ENCODE measurements at places on chromosomes 5 and 9.

GRCh38 chr9:35482071-35482470 is 7.8 kb upstream of the RUSC2 start:
- DNase-seq = no peak

- DNase-seq = no peak
Measured at GRCh38 chr9:112349008-112349333, 15.6 kb upstream of the PTBP3 start.

GRCh38 chr5:448766-449090 is 5.8 kb downstream of the EXOC3 start:
- no peak for DNase-seq

GRCh38 chr5:33891788-33892619 is at the start of gene ADAMTS12:
Gene ADAMTS12 (minus strand): TSS chr5:33891990. CDS start chr5:33891856, 134 bp downstream.
- no peak for DNase-seq

DNA sequence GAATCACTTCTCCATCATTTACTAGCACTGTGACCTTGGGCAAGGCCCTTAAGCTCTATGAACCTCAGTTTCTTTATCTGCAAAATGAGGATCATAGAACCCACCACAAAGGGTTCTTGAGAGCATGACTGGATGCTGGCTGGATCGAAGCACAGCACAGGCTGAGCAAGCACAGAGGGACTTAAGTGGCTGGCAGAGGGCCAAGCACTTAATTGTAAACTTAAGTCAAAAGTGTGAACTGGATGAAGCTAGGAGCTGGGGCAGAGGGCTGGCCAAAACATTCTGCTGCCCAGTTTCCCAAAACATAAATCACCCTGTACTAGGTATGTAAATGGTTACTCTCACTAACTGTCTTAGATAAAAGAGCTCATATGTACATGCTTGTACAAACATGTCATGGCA is 112.3 kb upstream of the WWC1 start:
- DNase-seq = no peak

DNA sequence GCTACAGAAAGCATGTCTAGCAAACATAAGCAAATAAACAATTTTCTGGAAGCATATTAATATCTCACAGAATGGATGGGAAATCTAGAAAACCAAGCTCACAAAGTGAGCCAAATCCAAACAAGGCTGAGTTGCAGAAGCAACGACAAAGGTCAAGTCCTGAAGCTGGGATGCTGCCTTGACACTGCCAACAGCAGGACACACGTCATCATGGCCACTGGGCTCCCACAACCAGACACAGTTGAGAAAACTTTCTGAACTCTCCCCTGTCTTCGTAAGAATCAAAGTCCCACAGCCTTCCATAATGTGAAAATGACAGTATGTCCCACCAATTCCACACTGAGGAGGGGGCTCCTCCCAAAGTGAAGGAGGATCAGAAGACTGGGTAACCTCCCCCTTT is 37.6 kb downstream of the EPB41L4A start:
- no peak for DNase-seq

DNA sequence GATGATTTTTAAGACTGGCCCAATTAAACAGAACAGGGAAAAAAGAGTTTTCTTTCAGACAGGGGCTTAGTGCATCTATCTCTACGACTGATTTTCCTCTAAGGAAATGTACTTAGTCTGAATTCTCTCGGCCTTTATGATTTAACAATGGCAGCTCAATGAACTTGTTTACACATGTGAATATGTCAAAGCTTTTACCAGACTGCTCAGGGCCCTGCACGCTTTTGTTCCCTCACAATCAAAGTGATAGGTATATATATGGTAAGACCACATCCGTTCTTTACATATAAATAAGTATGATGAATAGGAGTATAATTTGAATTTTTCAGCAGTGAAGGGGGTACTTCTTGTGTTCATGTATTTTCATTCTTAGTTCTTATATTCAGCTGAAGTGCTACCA is 27.6 kb downstream of the LEAP2 start:
- no peak for DNase-seq

GRCh38 chr5:142438573-142438972 is 113.8 kb upstream of the SPRY4 start:
- no peak for DNase-seq

- no peak for DNase-seq
Measured at GRCh38 chr5:15493501-15493900, 6.5 kb upstream of the FBXL7 start.

DNA sequence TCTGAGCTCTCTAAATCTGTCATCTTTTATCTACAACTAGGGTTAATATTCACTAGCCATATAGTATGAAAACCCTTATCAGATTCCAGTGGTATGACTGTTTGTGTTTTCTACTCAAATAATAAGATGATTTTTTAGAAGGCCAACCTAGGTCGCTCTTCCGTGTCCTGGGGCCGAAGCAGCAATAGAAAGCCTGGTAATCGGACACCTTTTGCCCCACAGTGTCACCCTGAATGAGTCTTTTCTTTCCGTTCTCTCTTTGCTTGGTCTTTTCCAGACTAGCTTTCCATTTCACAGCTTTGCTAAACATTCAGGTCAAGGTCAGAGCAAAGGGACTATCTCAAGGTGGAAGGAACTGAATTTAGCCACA is 243.3 kb upstream of the ANKRD55 start:
- DNase-seq = no peak

DNA sequence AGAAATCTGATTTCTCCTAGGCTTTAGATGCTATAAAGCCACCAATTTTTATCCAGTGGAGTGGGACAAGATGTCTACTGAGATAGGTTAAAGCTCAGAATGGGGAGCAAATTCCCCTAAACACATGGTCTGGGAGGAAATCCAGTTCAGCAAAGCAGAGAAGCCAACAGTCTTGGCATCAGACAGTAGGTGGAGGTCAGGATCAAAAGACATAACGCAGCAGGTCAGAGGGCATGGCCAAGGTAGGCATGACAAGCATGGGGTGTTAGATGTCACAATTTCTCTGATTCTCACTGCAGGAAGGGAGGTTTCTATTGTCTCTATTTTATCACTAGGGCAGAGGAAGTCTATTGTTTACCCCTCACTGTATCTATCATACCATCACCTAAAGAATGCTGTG is 288.2 kb downstream of the ACTL7B start:
- no peak for DNase-seq

GRCh38 chr9:15697446-15697851 is 144.6 kb downstream of the CCDC171 start:
- peak; percentile 72 for DNase-seq

GRCh38 chr9:97911528-97911927 is 10.8 kb downstream of the TRMO start:
- no peak for DNase-seq

GRCh38 chr9:130267930-130268329 is 2.4 kb downstream of the HMCN2 start:
- DNase-seq = no peak

DNA sequence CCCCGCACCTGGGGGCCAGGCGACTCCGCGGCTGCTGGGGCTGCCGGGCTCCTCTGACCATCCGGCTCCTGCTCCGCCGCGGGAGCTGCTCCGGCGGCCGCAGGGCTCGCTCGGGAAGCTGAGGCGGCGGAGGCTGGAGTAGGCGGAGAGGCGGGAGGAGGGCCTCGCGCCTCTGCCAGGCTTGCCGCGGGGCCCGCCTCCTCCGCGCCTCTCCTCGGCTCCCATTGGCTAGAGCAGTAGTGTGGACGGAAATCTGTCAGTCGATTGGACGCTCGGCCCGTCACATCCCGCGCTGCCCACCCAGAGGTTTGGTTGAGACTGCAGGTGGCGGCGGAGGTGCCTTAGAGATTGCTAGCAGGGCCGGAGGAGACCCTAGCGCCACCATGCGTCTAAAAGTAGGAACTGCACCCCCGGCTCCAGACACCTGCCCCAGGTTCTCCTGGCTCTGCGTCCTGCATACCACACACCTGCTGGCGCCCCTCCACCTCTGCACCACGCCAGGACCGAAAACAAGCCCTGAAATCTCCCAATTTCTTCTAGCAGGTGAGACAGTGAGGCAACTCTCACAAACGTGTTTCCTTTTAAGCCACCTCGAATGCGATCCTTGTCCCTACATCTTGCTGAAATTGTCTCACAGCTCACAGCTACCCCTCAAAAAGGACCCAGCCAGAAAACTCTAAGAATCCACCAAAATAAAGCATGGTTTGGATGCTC is at the start of gene SCAI:
SCAI (minus strand) TSS at position 152 of the 714 bp plus-strand sequence; CDS start at position 61, 91 bp downstream.
- DNase-seq = peak; percentile 98

GRCh38 chr5:35819668-35820067 is 37.0 kb upstream of the IL7R start:
- DNase-seq = no peak

GRCh38 chr9:109064963-109065702 is 51.8 kb upstream of the CTNNAL1 start:
- DNase-seq = no peak

DNA sequence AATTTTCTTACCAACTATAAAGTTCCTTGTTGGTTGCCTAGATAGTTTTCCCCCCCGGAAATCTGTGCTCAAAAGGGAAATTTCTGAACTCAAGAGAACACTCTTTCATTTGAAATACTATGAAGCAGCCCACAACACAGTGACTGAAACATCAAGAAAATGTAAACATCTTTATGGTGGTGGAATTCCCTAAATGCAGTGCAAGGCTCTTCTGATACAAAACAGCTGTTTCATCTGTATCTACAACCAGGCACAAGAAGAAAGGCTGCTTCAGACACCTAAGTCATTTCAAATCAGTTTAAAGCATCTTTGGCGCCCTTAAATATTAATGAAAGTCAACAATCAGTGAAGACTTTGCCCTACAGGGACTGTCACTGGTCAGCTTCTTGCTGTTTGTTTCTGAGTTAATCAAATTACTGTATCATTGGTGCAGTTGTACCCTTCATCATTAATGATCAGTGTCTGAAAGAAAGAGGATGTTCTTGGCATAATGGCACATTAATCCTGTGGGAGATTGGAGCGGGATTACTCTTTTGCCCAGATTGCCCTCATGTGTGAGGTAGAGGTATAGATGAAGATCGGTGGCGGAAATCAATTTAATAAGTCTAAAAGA is 947.0 kb downstream of the NR2F1-AS1 start:
- peak; percentile 12 for DNase-seq

DNA sequence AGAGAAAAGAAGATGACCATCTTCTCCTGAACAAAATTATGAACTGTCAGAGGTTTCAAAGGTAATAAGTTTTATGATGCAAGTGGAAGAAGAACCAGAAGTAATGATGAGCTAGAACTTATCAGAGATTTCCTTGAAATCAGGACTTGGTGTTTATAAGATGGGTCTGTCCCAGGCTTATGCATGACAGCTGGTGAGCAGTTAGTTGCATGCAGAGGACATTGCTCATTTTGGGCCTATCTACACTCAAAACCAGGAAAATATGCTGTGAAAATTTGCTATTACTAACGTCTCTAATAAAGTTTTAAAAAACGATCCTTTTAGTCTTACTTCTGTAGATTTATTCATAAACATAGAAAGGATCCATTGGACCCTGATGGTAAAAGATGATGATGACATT is 6.6 kb upstream of the STC2 start:
- DNase-seq = no peak
